Esophagus muscularis mucosa (tissue), 4 donors: ENCODE measurements at places on chromosomes 3 and 15. TPM values are rescaled to one million over a fixed set of nuclear protein-coding genes. Genes with fewer than 3 reads are reported as not detected.

DNA sequence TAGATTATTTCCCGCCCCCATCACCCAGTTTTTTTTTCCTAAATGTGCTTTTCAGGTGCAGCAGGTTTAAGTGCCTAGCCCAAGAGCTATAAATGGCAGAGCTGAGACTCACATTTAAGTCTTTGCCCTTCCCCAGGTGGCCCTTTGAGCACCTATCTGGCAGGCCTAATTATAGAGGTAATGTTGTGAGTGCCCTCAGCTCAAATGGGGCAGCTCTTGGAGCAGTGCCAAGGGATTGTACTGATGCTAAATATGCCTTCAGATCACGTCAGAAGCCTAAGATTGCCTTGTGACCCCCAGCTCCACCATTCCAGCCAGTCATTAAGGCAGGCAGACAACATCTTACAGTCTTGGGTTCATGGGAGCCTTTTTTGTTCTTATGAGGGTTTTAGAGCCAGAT lies 159.5 kb downstream of the RPLP1 start:
- DNase-seq = no peak

DNA sequence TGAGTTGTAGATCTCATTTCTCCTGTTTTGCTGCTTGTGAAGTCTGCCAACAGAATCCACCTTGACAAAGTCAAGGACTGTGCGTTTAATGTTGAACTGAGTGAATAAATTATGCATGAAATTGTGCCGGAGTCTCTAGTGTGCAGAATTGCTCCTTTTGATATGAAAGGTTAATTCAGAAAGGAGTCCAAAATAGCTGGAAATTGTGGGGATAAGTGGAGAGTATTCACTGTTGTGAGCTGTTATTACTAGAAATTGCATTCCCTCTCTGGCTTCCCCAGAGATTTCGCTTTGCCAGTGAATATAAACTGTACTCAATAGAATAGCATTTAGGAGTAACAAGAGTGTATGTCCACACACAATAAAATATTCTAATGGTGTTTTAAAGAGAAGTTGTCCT lies 43.1 kb downstream of the SAMMSON start:
- DNase-seq = no peak

DNA sequence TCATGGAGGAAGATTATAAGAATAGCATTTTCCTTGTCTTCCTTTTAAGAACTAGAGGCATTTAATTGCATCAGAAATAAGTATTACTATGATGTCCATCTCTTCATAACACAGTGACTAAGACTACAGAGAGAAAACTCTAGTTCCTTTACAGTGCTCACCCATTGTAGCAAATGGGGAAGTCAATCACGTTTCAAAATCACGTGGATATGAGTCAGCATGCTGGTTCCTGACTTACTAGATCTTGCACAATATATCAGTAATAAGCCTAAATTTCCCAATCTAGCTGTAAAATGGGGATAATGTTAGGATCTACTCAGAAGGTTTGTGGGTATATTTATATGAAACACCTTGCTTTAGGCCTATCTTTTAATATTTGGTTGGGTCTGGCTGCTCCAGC lies 254.8 kb upstream of the EOMES start:
- DNase-seq = no peak

The ISLR gene
- 204 TPM for total RNA-seq

The FOXL2NB gene
- not detected for total RNA-seq

DNA sequence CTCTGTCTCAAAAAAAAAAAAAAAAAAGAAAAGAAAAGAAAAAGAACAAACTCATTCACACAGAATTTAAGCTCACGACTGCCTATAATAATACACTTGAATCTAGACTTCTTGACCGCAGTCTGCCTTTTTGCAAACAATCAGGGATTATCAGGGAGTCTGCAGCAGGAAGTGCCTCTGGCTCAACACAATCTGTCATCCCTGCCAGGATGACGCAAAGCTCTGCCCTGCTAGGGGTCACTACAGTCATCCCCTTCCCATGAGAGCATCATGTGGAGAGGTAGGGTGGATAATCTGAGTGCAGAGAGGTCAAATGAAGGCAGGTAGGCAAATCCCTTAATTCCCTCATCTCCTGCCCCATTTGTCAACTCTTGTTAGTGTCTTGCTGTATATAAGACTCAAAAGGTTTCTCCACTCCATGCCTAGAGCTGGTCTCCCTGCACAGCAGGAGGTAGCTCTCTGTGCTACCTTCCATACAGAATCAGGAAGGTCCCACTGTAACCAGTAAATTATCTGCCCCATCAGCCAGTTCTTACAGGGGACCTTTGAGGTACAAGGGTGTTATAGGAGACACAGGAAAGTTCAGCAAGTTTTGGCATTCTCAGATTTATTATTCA lies 4.2 kb downstream of the UBAP1L start:
- no peak for DNase-seq

- no peak for DNase-seq
Measured at GRCh38 chr15:90718232-90718631, 1.1 kb downstream of the BLM start.

The RFTN1 gene
- 142 TPM for total RNA-seq

DNA sequence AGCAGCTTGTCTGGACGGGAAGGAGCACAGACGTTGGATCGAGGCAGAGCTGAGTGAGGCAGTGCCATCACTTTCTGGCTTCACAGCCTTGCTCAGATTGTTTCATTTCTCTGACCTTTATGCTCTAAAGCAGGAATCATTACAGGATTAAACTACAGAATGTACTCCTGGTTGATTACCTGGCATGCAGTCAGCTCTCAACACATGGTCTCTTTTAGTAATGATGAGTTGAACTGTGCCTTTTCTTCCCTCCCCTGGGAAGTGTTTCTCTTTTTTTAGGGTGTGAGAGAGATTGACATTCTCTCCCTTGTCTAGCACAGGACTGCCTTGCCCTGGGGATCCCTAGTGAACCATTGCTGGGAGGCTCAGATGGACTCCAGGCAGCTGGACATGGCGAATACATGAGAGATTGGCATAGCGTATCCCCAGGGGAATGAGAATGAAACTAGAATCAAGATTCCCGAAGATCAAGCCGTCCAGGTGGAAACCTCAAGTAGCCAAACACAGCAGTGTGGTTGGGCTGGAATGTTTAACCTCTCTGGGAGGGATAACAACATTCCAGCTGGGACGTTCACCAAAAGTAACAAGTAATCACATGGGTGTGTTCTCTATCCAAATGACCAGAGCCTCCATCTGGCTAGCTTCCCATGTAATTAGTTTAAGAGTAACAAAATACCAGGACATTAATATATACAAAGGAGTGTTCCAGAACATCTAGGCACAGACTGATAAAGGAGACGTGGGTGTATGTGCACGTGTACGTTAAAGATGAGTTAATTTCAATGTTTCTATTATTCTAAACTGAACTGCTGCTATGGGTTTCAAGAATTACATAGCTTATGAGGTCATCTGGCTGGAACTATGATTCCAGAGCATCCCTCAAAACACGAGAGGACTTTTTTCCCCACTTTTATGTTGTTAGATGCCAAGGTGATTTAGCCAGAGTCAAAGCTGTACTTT lies 118.6 kb upstream of the NR2E3 start:
- DNase-seq = peak; percentile 91

- DNase-seq = no peak
Measured at GRCh38 chr3:22981166-22981565, 222.0 kb upstream of the UBE2E2 start.

GRCh38 chr3:48919215-48920138 lies 835 bp downstream of the ARIH2 start:
- DNase-seq = peak; percentile 92

The DNAJA4 gene
- total RNA-seq = 14.1 TPM

The TRPC1 gene
- 31.1 TPM for total RNA-seq

DNA sequence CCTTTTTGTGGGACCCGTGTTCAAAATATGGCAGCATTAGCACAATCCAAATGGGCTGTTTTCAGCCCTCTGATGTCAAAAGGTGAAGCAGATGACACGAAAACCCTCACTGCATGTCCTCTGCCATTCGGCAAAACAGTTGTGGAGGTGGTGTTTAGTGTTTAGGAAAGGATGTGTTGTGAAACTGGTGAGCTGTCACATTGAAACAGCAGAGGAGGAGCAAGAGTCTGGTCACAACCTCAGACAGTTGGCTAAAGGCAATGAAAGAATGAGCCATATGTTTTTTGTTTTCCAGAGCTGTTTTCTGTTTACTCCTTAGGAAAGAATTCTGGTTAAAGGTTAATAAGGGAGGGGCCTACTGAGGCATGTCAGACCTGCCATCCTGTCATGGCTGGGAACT lies 140.7 kb downstream of the VPS8 start:
- no peak for DNase-seq
